ENCODE measurements at places on chromosomes 7 and 10. TPM values are rescaled to one million over a fixed set of nuclear protein-coding genes. Genes with fewer than 3 reads are reported as not detected.

- no peak for DNase-seq
- H3K27me3 ChIP-seq = no peaks in the 10 kb centered on the region
- H3K4me1 ChIP-seq = peaks cover 35% of the 10 kb centered on the region
- no peak overlapping the region for H3K4me3 ChIP-seq
- no peak overlapping the region for H3K27ac ChIP-seq
Observed at GRCh38 chr10:63219749-63220148, 86.6 kb downstream of the NRBF2 start.

DNA sequence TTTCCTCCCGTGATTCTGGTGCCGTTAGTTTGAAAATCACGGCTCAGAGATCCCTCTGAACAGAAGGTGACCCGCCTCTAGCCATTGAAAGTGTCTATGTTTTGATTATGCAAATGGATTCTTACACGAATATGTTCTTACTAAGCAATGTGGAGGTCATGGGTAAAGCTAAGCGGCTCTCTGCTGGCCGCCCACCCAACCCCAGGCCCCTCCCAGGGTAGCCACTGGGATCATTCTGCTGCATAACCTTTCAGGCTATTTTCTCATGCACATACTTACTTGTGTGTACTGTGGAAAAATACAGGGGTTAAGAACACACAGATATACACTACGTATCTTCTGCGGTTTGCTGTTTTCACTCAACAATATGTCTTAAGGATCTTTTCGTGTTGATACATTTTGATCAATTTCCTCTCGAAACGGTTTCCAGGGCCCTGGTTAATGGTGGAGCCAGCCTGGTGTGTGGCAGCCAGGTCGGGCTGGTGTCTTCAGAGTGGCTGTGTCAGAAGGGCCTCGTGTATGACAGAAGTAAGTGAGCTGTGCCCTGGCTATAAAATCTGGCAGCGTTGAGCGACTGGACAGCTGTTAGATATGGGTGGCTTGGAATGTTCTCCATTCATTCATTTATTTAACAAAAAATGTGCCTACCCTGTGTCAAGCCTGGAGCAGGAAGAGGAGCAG, 29.9 kb downstream of the ZNF783 start:
- no peak for DNase-seq
- H3K4me3 ChIP-seq = no peak overlapping the region
- no peak overlapping the region for H3K27ac ChIP-seq
- H3K27me3 ChIP-seq = no peaks in the 10 kb centered on the region
- no peaks in the 10 kb centered on the region for H3K36me3 ChIP-seq

- H3K27ac ChIP-seq = no peak overlapping the region
- H3K27me3 ChIP-seq = no peaks in the 10 kb centered on the region
- no peak for DNase-seq
Observed at GRCh38 chr10:5447056-5447455, 34.7 kb downstream of the NET1 start.

The PARP12 gene
- polyA plus RNA-seq = 37.8 TPM

DNA sequence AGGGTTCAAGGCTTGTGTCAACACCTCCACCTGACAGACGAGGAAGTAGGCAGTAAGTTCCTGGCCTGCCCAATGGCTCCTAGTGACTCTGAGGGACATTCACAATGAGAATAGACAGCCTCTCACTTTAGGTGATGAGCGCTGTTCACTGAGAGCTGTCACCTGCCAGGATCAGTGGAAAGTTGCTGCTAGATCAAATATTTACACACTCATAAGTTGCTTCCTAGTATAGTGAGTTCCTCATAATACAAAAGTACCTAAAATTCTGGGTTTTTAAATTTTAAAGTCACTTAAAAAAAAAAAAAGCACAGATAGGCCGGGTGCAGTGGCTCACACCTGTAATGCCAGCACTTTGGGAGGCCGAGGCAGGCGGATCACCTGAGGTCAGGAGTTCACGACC, 320.8 kb downstream of the PRPF18 start:
- no peak overlapping the region for H3K4me3 ChIP-seq
- H3K4me1 ChIP-seq = peaks cover 37% of the 10 kb centered on the region
- no peaks in the 10 kb centered on the region for H3K27me3 ChIP-seq
- no peak overlapping the region for H3K27ac ChIP-seq
- DNase-seq = no peak
